Cardiac muscle cell (in vitro differentiated cells and primary cell): ENCODE measurements at places on chromosomes 6 and 20.
A peak's percentile ranks its signal among the peaks of the same experiment; 100 is the strongest.

- no peak for DNase-seq
Measured at GRCh38 chr6:50992704-50993625, 174.3 kb downstream of the TFAP2B start.

- DNase-seq, result peak; percentile 68
Measured at GRCh38 chr6:14046476-14047068, 71.0 kb upstream of the CD83 start.

DNA sequence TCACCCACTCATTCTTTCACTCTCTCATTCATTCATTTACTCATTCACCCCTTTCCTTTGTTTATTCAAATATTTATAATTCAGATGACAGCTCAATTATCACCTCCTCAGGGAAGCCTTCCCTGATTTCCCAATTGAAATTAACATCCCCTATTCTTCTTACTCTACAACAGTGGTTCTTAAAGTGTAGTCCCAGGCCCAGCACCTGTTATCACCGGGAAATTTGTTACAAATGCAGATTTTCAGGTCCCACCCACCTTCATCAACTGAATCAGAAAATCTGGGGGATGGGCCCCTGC, 30.3 kb downstream of the KIAA1755 start:
- DNase-seq, result no peak

DNA sequence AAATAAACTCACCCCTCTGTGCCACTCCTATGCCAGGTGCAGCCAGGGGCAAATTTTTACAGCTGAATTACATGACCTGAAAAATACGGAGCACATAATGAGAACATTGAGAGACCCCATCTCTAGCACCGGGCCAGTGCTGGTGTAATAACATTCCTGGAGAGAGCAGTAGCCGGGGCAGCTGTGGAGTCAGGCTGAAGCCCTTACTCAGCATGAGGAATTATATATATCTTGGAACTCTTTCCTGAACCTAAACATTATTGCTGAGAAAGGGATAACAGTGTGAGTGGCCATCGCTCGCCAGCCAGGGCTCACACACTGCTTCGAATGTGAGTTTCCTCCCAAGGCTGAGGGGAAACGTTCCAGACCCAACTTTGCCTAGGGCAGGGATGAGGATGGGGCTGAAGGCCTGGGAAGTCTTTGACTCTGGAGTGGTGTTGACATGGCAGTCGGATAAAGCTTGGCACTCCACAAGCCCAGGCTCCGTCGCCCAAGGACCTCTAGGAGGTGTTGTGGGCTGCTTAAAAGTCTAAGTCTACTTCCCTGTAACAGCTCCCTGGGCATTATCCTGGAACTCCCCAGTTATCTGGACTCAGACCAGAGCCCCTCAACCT, 269.8 kb downstream of the CDC5L start:
- peak; percentile 49 for DNase-seq

GRCh38 chr6:157392927-157393668, 12.1 kb downstream of the ZDHHC14 start:
- peak; percentile 39 for DNase-seq

DNA sequence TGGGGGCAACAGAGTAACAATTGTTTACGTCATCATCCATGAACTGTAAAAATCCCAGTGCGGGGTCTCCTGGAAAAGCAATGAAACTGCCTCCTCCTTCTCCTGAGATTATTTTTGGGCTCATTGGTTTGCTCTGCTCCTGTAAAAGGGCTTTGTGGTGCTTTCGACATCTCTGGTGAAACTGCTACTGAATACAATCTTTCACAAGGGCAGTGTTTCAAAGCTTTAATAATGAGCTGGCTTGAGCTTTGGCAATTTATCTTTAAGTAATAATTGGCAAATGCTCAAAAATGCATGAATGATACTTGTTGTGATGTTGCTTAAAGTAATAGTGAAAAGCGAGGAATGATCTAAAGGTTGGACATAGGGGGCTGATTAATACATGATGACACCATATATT, 43.5 kb upstream of the ENPP1 start:
- no peak for DNase-seq

GRCh38 chr6:105220186-105220585, 40.4 kb upstream of the POPDC3 start:
- DNase-seq, result no peak

GRCh38 chr6:35508542-35508941, 4.2 kb downstream of the TULP1 start:
- DNase-seq, result no peak

GRCh38 chr6:123802351-123802696, 1.3 kb upstream of the NKAIN2 start:
- DNase-seq, result no peak

DNA sequence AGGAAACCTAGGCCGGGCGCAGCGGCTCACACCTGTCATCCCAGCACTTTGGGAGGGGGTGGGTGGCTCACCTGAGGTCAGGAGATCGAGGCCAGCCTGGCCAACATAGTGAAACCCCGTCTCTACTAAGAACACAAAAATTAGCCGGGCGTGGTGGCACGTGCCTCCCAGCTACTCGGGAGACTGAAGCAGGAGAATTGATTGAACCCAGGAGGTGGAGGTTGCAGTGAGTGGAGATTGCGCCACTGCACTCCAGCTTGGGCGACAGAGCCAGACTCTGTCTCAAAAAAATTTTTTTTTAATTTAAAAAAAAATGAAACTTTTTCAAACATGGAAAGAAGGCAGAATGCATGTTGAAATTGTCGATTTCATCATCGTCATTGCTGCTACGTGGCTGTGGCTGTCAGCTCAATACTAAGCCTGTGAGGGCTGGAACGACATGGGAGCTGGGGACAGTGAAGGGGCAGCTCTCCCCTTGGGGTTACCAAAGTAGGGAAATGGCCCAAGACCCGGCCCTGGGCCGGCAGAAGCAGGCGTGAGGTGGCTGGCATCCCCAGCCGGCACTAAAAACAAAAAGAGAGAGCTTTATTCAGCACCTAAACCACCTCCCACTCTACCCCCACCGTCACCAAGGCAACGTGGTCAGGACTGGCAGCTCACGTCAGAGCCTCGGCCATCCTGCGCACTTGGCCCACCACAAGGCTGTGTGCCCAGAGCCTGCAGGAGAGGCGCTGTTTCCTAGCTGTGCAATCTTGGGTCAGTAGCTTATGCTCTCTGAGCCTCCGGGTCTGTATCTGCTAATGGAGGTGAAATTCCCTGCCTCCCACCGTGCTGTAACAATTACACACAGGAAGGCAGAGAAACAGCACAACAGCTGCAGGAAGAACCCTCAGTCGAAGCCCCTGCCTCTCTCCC, 30.8 kb downstream of the AGPAT4 start:
- no peak for DNase-seq

DNA sequence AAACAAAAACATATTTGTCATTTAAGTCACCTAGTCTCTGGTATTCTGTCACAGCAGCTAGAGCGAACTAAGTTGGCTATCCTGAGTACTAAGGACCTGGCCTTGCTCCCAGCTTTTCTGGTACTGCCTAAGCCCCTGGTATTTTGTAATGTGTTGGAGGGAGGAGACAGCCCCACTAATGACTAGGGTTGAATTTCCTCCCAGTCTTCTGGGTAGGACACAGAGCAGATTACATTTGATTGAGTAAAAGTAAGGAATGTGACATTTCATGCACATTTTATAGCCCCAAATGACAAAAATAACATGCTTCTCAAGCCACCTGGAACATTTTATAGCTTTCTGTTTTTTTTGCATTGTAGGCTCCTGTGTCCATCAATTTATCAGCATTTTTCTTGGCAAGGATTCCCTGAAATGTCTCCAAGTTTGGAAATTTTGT, 47.9 kb upstream of the DDR1 start:
- peak; percentile 92 for DNase-seq

DNA sequence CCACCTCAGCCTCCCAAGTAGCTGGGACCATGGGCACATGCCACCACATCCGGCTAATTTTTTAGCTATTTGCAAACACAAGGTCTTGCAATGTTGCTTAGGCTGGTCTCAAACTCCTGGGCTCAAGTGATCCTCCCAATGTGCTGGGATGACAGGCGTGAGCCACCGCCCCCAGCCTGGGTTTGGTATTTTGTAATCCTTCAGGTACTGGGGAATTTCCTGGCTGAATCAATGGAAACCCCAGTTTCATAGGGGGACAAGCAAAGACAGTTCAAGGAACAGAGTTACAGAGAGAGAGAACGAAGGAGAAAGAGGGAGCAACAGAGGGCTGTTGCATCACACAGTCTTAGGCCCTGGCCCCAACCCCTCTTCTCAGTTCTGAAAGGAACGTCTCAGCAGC, 35.7 kb downstream of the RAB44 start:
- no peak for DNase-seq

DNA sequence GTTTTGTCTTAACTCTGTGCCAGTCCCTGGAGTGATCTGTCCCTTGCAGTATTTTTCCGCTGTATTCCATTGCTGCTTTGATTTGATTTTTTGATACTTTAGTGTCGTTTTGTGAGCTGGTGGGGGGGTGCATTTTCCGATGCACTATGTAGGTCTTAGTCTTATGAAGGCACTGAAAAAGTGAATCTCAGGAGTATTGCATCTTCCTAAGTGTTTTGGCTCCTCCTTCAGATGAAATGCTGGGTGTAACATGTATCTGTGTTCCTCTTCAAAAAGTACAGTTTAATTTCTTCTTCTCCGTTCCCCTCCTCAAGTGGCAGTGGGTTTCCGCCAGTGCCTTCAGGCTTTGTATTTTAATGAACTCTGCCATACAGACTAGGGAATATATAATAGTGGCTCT, 580.7 kb upstream of the GJE1 start:
- DNase-seq, result no peak

DNA sequence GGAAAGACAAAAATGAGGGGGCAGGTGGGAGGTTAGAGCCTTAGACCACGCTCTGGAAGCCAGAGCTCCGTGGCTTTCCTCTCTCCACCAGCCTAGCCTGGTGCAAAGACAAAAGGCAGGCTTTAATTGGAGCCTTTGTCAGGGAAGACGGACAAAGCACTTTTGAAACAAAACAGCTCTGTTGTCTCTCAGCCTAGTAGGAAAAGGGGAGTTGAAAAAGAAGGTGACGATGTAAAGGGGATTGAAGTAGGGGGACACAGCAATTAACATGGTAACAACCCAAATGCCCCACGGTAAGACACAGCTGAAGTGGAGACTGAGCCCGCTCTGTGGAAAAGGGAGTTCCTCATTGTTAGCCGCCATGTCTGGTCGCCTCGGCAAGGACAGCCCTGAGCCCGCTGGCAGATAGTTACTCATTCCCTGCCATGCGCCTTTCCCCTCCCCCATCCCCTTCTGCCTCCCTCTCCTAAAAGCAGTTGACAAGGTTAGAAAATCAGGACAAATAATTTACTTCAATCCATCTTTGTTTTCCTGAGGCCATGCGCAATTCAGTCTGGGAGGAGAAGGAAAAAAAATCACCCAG, 93.0 kb downstream of the TCP11 start:
- DNase-seq, result no peak

DNA sequence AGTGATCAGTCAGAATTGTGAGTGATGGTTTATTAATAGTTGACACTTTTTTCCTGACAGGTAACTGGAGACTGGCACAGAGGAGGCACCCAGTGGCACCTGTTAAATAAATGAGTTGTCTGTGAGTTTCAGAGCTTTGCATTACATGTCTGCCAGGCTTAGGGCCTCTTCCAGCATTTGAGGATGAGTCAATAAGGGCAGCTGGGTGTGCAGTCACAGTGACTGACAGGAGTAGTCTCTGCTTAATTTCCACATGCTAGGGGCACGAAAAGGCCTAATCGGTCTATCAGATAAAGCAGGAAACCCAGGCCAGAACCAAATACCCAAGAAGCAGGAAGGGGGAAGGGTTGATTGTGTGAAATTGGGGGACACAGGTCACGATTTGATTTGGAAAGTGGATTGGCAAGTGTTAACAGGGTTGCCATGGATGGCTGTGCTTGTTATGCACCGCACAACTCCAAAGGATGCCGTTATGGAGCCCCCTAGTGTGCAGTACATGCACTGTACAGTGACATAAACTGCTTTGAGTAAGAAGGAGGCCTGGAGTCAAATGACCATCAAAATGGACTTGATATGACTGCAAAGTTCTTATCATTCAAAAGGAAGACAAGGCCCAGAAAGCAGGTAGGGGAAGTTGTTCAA, 111.9 kb upstream of the GGTLC1 start:
- DNase-seq, result peak; percentile 80

GRCh38 chr20:10306440-10307358, 88.1 kb downstream of the SNAP25 start:
- DNase-seq, result peak; percentile 92

DNA sequence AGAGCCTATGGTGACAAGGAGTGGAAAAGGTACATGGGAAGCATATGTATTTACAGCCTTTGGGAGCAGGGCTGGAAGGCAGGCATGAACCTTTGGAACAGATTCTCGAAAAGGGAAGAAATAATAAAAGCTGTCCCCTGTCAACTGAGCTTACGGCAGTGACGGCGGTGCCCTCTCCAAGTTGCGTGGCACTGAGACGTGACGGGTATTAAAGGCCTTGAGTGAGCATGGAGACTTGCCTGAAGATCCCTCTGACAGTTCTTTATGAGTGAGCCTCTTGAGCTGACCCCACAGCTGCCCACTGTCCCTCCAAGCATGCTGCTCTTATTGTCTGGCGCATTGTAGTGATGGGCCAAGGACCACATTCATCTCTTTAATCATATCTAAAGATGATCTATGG, 388.5 kb downstream of the ZFAND3 start:
- DNase-seq, result no peak

DNA sequence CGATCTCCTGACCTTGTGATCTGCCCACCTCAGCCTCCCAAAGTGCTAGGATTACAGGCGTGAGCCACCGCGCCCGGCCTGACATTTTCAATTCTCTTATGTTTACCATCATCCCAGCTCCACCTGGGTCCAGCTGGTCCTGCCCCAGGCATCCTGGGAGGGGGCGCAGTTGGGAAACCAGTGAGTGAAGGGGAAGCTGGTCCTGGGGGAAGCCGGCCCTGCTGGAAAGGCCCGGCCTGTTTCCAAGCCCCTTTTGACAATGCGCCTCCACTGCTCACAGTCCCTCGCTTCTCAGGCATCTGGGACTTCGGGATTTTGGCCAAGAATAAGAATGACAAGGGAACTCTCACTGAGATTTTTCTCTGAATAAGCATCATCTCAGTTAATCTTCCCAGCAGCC, 14.2 kb downstream of the SLC13A3 start:
- DNase-seq, result no peak

DNA sequence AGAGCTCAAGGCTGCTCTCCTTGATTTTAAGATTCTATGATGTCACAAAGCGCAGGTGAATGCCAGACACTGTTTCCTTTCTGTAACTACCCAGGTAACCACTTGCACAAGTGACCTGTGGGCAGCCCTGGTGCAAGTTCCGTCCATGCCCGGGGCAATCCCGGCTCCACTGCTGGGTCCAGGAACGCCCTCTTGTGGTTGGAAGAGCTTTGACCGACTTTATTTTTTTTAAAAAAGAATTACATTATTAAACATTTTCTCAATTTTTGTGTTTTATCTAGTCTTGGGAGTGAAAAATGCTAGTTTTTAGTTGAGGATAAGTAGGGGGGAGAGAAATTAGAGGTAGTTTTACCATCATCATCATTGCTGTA, 695.2 kb downstream of the QKI start:
- no peak for DNase-seq
